ENCODE measurements at places on chromosomes 12 and 14.

DNA sequence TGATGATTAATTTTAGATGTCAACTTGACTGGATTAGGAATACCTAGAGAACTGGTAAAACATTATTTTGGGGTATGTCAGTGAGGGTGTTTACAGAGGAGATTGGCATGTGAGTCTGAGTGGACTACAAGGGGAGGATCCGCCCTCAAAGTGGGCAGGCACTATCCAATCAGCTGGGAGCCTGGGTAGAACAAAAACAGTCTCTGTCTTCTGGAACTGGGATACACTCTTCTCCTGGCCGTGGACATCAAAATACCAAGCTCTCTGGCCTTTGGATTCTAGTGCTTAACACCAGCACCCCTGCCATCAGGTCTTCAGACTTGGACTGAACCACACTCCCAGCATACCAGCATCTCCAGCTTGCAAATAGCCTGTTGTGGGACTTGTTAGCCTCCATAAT is 4.4 kb upstream of the SCAF11 start:
- no peak for DNase-seq

DNA sequence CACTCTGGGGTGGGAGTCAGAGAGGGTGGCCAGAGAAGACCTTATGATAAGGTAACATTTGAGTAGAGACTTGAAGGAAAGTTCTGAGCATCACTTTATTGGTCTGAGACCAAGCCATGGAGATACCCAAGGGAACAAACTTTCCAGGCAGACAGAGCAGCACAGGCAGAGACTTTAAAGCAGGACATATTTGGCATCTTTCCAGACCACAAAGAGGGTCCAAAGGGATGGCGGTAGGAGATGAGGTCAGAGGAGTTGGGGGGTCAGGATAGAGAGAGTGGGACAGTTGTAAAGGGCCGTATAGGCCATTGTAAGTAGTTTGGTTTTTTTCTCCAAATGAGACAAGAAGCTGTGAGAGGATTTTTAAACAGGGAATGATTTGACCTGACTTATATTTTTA is 344.4 kb downstream of the SEC23A start:
- no peak for DNase-seq

- DNase-seq: no peak
Observed at GRCh38 chr12:65832217-65832616, 7.9 kb downstream of the HMGA2 start.

GRCh38 chr12:121769831-121770301 is 23.6 kb downstream of the RHOF start:
- peak; percentile 65 for DNase-seq

- DNase-seq: no peak
Observed at GRCh38 chr14:39360316-39360715, 71.9 kb downstream of the FBXO33 start.

- no peak for DNase-seq
Observed at GRCh38 chr12:54579258-54579657, 9.2 kb downstream of the PPP1R1A start.

DNA sequence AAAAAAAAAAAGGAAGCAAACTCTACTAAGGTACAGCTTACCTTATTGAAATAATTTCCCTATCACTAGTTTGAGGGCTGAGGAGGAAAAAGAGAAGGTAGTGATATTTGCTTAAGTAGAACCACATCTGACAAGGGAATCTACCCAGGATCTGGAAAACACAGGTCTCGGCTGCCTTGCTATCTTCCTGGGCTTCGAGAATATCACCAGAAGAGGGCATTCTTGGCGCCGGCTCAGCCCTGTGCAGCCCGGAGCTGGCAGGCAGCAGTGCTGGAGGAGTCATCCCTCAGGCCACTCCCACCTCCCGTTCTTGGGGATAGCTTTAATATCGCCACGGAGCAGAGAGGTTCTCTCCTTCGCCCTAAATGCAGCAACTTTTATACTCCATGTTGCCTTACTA is 1181.2 kb downstream of the VRK1 start:
- no peak for DNase-seq

DNA sequence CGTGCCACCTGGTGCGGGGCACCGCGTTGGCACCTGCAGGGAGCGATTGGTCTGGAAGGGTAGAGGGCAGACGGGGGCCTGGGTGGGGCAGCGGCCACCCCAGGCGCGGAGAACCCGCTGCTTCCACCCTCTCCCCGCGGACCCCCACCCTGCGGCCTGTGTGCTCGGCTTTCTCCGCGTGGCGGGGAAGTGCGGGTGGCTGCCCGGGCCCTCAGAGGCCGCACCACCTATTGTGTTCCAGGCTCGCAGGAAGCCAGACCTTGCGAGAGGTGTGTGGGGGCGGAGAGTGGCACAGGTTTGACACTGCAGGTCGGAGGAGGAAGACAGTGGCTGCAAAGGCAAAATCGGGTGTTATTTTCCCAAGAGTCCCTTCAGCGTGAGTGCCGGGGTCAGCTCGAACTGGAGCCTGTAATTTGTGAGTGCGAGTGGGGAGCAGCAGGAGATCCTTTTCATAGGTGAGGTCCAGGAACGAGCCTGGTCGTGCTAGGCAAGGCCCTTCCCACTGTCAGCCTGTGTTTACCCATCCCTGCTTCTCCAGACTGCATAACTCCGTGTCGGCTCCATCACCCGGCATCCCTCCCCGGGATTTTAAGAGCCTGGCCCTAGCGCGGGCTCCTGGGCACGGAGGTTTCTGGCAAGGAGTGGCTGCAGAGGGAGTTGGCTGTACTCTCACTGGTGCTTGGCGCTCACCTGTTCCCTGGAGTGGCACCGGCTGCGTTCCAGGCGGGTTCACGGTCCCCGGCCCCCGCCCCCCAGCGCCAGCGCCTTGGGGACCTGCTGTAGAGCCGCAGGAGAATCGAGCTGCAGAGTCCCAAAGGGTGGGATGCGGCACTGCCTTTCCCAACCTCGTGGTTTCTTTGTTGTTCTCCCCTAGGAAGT is 935 bp downstream of the TBC1D30 start:
- DNase-seq: no peak

- no peak for DNase-seq
Observed at GRCh38 chr14:52545584-52546317, 6.6 kb downstream of the TXNDC16 start.

GRCh38 chr12:126742241-126742641 is 1524.7 kb upstream of the TMEM132C start:
- DNase-seq: no peak

GRCh38 chr12:94247246-94247645 is 98.9 kb downstream of the PLXNC1 start:
- DNase-seq: no peak

DNA sequence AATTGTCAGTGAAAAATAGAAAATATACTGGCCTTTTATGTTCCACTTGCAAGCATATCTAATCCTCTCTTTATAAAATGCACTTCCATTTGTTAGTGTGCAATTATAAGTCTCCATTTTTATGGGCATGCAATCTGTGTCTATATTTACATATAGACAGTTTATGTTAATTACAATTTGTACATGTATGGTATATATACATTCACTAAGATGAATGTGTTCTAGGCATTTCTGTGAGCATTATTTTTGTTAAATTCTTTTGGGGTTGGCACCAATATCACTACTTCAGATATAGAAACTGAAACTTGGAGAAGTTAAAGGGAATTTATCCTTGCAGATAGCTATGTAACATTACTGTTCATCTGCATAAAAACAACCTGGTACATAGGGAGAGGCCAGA is 470.8 kb upstream of the LMO3 start:
- DNase-seq: no peak

DNA sequence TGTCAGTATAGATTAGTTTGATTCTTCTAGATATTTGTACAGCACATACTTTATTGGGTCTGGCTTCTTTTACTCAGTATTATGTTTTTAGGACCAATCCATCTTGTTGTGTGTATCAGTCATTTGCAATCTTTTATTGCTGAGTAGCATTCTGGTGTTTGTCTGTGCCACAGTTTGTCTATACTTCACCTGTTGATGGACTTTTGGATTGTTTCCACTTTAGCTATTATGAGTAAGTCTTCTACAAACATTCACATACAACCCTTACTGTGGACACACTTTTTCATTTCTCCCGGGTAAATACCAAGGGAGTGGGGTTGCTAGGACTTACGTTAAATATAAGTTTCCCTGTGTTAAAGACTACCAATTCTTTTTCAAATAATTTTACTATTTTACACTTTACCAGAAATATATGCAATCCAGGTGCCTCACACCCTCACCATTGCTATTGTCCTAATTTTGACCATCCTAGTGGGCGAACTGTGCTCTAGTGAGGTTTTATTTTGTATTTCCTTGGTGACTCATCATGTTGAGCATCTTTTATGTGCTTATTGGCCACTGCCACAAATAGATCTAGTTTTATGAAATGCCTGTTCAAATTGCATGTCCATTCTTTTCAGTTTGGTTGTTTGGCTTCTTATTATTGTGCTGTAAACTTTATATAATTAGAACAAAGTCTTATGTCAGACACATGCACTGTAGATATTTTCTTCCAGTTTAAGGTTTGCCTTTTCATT is 304.7 kb upstream of the TMTC1 start:
- no peak for DNase-seq

DNA sequence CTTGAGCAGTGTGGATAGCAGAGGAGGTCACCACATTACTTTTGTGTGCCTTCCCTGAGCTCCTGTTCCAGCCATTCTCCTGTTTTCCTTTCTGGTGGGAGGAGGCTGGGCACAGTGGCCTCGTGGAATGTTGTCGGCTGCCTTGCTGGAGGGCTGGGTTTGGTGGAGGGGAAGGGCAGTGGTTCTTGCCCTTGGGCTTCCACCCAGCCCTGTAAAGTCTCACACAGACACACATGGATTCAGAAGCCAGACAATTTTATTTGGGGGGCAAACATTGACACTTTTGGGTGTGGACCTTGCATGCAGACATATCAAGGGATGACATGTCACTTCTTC is 866 bp downstream of the NPFF start:
- DNase-seq: no peak

DNA sequence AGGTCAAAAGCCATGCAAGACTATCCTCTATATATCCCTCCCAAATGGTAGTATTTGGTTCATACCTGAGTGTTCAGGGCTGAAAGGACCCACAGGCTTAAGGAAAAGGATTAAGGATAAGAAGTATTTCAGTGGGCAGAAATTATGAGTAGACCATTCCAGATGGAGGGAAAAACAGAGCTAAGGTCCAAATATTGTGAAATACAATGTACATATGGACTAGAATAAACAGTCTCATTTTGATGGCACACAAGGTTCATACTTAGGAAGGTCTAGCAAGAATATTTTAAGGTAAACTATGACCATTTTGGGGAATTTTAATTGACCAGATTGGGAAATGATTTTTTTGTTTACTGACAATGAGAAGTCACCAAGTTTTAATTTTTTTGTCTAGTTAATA is 124.6 kb downstream of the PRKD1 start:
- DNase-seq: no peak

GRCh38 chr12:13256692-13257045 is 60.1 kb downstream of the EMP1 start:
- DNase-seq: no peak

- no peak for DNase-seq
Observed at GRCh38 chr14:94386085-94387031, 2.0 kb downstream of the SERPINA1 start.

DNA sequence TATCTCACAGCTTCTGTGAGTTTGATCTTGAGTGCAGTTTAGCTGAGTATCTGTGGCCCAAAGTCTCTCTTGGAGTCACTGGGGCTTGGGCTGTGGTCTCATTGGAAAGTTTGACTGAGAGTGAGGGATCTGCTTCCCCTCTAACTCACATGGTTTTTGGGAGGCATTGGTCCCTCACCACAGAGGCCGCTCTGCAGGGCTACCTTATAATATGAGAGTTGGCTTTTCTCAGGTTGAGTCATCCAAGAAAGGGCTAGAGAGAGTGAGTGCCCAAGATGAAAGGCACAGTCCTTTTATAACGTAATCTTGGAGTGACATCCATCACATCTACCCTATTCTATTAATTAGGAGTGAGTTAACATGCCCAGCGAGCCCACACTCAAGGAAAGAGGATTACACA is 175.8 kb downstream of the SLC41A2 start:
- DNase-seq: no peak

GRCh38 chr14:88815980-88816379 is 8.5 kb upstream of the TTC8 start:
- DNase-seq: no peak

- DNase-seq: no peak
Observed at GRCh38 chr14:22555384-22556011, 33.5 kb downstream of the DAD1 start.

- DNase-seq: no peak
Observed at GRCh38 chr12:51579321-51579850, 11.6 kb upstream of the SCN8A start.

DNA sequence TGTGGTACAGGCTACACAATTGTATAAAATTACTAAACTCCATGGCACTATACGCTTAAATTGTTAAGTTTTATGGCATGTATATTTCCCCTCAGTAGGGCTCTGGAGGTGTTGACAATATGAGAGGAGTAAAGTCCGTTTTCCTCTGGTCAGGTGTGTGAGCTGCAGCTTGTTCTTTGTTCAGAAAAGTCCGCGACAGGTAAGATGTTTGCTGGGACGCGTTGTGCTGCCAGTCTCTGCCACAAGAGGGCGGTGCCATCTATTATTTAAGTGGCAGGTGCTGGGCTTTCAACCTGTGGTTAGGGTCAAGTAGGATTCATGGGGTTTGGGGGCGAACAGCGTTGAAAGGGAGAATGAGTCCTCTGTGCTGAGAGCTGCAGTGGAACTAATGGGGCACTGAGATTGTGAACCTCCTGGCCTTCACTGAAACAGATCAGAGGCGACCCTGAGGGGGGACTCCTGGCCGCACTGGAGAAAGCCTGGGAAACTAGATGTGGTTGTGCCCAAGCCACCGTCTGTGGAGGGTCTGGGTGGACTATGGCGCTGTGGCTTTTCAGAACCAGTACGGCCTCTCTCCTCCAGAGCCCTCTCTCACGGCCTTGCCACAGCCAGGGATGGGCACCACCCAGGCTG is 179.0 kb downstream of the SLC15A4 start:
- no peak for DNase-seq

- no peak for DNase-seq
Observed at GRCh38 chr12:15146585-15146984, 74.6 kb downstream of the RERG start.

DNA sequence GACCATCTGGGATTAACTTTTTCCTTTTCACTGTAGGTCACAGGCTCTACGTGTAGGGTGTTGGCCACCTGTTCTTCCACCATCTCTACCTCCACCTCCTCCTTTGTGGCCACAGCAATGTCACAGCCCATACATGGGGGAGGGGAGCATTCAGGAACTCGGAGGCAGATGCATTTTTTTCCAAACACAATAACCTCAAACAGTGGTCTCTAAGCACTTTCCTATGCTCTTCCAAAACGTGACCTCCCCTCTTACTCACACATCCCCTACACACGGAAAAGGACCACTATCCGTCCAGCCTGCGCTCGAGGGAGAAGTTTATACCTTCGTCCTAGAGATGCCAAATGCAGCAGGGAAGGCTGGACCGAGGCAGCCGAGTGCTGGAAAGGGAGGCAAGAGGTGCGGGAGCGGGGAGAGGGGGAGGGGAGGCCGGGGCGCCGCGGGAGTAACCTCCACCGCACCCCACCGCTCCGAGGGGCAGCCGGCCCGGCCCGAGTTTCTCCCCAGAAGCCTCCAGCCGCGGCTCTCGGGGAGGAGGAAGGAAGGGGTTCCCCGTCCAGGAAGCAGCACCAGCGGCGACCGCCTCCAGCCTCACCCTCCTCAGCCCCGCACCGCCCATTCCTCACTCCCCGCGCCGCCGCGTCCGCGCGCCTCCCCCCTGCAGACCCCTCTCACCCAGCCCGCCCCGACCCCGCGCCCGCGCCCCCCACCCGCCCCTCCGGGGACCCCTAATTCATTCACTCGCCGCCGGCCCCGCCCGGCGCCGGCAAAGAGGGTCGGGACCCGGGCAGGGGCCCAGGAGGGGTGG is 594 bp downstream of the KRAS start:
- peak; percentile 58 for DNase-seq

- DNase-seq: no peak
Observed at GRCh38 chr12:6424008-6424347, 20.8 kb upstream of the CD27 start.

GRCh38 chr14:92847278-92847677 is 53.2 kb downstream of the GOLGA5 start:
- peak; percentile 73 for DNase-seq
